ENCODE measurements at places on chromosomes 3 and 15.

GRCh38 chr3:65828706-65829105, 210.0 kb downstream of the MAGI1 start:
- no peak for DNase-seq

- DNase-seq: no peak
Observed at GRCh38 chr3:155334215-155334913, 40.9 kb upstream of the STRIT1 start.

DNA sequence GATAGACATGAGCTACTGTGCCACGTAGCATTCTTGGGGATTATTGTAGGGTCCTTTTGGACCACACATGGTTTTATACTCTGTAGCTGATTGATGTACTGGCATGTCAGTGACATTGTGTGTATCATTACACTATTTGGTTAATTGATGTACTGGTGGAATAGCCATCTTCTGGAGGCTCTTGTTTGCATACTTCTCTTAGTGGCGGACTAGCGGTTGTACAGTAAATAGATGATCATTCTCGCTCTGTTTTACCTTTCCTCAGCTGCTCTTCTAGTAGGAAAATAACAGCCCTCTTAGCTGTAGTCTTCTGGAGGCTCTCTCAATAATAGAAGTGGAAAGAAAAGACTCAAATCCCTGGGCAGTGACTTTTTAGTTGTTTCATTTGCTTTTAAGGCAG, 24.8 kb downstream of the IGF1R start:
- DNase-seq: no peak

GRCh38 chr3:177567833-177568232, 370.6 kb upstream of the TBL1XR1 start:
- DNase-seq: no peak

- DNase-seq: no peak
Observed at GRCh38 chr15:26660241-26660640, 112.6 kb downstream of the GABRB3 start.

GRCh38 chr3:125116311-125117080, 60.7 kb upstream of the HEG1 start:
- DNase-seq: no peak

GRCh38 chr15:62848632-62849050, 193.9 kb upstream of the TPM1 start:
- no peak for DNase-seq

- no peak for DNase-seq
Observed at GRCh38 chr15:78906316-78906620, 33.6 kb downstream of the MORF4L1 start.

GRCh38 chr3:105999856-106000255, 131.0 kb upstream of the CBLB start:
- no peak for DNase-seq

DNA sequence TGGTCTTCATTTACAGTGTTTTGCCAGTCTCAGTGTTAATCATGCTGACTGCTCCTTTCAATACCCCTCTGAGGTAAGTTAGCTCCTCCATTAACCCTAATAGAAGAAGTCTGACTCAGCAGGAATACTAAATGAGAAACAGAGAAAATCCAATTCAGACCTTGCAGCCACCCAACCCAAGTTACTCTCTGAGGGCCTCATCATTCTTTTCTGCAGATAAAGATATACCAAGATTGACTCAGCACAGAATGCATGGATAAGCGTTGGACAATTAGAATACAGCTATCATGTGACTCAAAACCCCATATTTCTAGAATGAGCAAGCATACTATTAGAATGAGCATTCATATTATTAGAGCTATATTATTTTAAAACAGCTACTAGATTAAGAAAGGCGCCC, 389.1 kb upstream of the SGO1 start:
- no peak for DNase-seq

GRCh38 chr15:40241269-40242212, 2.7 kb downstream of the PAK6 start:
- DNase-seq: no peak

GRCh38 chr3:136989781-136990524, 32.2 kb downstream of the IL20RB start:
- no peak for DNase-seq

GRCh38 chr15:60101416-60101815, 97.3 kb downstream of the FOXB1 start:
- no peak for DNase-seq

GRCh38 chr15:44636976-44637375, 26.5 kb downstream of the SPG11 start:
- no peak for DNase-seq

Data from AML-193 (cell line).